Cardiac septum (tissue), 1 donor: ENCODE measurements at places on chromosomes 2 and 18. TPM values are rescaled to one million over a fixed set of nuclear protein-coding genes. Genes with fewer than 3 reads are reported as not detected.
A peak's percentile ranks its signal among the peaks of the same experiment; 100 is the strongest.

Gene AMER3
- total RNA-seq, result not detected

DNA sequence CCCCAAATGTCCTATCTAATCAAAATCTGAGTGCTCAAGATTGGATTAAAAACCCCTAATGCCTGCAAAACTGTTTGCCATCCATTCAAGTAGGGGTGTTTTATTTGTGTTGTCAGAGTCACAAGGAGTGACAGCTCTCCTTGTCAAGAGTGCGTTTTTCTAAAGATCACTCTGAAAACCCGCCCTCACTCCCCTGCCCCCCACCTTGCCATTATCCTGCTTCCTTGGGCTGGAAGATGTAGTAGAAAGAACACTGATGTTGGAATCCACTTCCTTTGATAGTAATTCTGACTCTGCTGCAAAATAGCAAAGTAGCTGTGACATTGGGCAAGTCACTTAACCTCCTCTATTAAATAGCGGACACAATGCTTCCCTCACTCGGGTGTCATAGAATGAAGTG lies 155.6 kb downstream of the TSN start:
- no peak for DNase-seq

- no peak for DNase-seq
Measured at GRCh38 chr18:51621113-51621863, 423.8 kb upstream of the MEX3C start.

GRCh38 chr2:24768601-24769000 lies 24.6 kb downstream of the PTRHD1 start:
- DNase-seq, result no peak

GRCh38 chr18:3827236-3827845 lies 377.4 kb downstream of the TGIF1 start:
- no peak for DNase-seq

DNA sequence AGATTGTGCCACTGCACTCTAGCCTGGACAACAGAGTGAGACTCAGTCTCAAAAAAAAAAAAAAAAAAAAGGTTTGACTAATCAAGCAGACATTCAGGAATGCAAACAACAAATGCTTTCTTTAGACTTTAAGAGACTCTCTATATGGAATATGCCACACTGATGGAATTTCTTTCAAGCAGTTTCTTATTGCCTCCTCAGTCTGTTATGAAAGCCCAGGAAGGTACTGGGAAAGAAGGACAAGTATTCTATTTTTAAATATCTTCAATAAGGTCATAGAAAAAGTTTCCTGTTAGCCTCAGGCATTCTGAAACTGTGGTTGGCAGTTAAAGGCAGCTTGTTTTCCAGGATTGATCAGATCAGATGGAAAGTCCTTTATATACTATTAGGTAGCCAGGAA lies 241.6 kb downstream of the PIK3C3 start:
- DNase-seq, result no peak

DNA sequence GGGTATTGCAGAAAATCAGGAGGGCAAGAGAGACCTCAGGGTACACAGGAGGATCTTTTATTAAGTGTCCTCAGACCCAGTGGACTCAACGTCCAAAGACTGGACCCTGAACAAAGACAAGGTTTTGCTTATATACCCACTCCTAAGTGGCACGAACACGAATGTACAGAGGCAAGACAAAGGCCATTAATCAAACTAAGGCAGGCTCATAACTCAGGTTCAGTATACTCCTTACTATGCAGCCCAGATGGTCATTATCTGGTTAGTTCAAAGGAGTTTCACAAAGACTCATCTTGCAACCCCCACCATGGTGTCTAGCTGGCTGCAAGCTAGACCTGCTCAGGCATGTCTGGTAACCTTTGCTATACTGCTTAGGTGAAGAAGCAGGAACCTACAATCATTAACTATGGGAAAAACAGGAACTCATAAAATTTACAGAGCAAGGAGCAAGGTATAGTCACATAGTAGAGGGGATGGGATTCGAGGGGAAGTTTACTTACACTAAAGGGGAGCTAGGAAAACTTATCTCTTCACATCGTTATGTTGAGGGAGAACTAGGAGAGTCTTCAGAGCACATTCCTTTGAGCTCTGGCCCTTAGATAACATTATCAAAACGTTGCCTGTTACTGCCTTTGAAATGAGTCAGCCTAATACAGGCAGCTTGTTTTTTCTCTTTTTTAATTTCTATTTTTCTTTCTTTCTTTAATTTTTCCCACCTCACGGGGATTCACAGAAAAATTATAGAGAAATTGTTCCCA lies 33.9 kb downstream of the SLC4A3 start:
- peak; percentile 12 for DNase-seq

- no peak for DNase-seq
Measured at GRCh38 chr2:102839668-102840388, 78.0 kb downstream of the TMEM182 start.

- DNase-seq, result no peak
Measured at GRCh38 chr2:221478485-221478863, 93.6 kb downstream of the EPHA4 start.

Gene GPAT2
- 6.6 TPM for total RNA-seq

DNA sequence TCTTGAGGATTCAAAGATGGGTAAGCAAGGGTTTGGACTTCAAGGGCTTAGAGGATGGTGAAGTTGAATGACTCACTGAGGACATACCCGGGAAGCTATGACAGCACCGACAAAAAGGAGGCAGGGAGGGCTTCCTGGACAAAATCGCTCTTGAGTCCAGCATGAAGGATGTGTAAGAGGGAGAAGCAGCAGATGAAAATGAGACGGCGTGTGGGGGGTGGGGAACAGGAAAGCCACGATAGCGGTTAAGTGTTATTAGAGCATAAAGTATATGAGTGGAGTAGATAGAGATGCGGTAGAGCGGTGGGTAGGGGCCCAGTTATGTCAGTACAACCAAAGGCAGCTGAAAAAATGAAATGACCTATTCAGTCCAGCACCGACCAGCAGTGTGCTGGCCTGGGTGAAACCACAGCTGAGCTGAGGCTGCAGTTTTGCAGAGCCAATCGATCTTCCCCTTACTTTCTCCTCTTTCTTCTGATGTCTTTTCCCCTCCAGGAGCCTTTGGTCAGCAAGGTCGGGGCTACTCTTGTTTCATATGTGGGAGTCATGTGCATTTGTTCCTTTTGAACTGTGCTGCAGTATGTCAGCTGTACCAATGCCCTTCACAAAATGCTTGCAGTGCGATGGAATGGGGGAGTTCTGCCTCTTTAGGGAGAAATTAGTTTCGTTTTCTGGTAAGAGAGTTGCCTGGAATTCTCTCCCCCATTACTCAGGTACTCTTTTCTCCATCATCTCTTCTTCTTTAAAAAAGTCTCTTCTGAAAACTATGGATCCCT lies 2.0 kb upstream of the THUMPD2 start:
- no peak for DNase-seq

DNA sequence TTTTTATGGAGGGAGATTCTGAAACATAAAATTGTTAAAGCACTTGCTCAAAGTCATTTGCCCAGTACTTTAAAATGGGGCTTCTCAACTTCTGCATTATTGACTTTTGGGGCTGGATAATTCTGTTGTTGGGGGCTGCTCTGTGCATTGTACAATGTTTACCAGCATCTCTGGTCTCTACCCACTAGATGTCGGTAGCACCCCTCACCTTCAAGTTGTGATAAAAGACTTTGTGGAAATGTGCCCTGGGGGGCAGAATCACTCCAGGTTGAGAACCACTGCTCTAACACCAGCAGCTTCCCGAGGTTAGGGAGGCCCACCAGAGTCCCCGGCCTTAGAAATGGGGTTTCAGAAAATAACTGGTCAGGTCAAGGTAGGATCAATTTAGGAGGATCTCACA lies 26.8 kb upstream of the CUL3 start:
- no peak for DNase-seq

Gene TMEM198
- total RNA-seq, result 1.8 TPM

GRCh38 chr2:168174756-168175155 lies 72.6 kb downstream of the STK39 start:
- no peak for DNase-seq

Gene GPR45
- not detected for total RNA-seq

DNA sequence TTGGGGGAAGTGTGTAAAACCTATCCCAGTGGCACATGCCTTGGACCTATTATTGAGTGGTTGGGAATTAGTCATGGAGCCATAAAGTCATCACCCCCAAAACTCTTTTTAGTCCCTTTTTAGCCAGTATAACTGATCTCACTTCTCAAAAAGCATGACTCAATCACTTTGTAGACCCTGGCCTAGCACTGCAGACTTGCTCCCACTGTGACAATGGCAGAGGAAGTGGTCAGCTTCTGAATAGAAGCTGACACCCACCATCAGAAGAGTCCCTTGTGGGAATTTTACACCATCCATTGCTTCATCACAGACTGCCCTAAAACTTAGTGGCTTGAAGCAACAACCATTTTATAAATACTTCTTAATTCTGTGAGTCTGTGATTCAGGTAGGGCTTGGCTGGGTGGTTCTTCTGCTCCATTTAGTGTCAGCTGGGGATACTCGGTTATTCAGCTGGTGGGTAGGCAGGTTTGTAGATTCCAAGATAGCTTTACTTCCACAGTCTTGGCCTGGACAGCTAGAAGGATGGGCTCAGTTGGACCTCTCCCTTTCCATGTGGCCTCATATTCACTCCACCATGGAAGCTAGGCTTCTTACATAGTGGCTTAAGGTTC lies 10.8 kb upstream of the ITGA6 start:
- DNase-seq, result no peak

Gene POLR1A
- total RNA-seq, result 24.3 TPM

Gene BUB1
- 0.83 TPM for total RNA-seq

DNA sequence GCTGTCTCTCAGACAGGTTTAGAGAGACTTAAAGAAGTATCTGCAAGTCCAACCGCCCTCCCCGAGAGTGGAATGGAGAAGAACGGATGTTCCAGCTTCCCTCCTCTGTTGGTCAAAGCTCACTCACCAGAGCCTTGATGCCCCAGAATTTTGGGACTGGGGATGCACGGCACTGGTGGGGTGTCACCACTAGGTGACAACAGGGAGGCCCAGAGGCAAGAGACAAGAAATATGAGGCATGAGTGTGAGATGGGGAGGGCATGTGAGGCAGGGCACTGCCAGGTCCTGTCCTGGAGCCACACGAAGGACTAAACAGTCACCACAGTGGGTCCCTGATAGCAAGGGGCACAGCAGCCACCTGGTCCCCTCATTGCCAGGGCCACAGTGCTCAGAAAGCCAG lies 35.1 kb upstream of the SH3BP4 start:
- DNase-seq, result peak; percentile 44

DNA sequence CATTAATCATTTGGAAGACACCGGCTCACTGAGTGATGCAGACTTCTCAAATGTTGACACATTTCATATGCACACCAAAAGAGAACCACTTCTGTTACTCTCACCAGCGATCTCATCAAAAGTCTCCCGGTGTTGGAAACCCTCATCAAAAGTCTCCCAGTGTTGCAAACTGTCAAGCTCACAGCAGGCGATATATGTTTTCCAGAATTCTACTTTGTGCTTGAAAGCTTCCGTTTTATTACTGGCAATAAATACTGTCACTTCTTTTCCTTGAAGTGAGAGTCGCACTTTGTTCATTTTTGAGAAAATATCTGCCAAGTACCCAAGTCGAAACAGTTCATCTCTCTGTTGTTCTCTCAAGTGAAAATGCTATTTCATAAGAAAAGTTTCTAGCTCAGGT lies 20.5 kb downstream of the MLPH start:
- DNase-seq, result no peak

DNA sequence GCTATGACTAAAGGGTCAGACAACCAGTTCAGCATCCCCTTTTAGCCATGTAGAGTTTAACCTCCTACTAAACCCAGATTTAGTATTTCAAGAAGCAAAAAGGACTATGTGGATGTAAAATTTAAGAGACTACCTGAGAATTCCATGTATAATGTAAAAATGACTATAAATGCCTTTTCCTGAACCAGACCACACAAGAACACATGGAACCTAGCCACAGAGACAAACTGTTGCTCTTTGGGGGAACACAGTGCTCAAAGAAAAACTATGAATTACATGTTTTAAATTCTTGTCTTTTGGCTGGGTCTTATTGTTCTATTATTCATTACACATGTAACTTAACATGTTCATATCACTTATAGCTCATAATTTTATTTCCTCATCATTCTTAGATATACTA lies 192.8 kb downstream of the DNER start:
- DNase-seq, result no peak

DNA sequence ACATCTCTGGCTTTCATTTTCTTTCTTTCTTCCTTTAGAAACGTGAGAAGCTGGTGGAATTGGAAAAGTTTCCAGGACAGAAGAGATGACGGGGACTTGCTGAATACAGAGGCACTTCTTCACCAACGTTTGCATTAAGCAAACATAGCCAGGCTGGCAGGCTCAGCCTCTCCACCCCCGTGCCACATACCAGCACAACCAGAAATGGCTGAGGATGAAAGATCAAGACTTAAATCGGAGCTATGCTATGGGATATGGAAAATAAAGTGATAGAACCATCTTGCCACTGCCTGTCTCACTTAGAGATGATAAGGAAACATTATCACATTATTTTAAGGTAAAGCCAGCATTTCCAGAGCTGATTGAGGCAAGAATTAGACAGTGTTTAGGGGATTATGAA lies 483.3 kb downstream of the BCL11A start:
- DNase-seq, result no peak

DNA sequence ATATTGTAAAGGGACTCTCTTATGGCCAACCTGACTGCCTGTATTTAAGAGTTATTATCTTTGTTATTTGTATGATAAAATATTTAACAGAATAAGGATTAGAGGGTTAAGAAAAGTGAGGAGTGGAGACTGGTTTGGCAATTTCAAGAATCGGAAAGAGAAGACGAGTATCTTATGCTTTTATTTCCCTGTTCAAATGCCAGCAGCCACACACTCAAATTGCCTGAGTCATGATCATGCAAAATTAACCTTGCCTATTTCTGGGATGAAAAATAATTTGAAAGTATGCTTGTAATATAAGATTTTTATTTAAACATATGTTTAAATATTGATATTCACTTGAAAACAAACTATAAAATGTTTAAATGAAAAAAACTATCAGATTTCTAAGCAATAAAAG lies 188.6 kb downstream of the CD226 start:
- no peak for DNase-seq

- no peak for DNase-seq
Measured at GRCh38 chr2:12603781-12604295, 112.9 kb upstream of the TRIB2 start.

- DNase-seq, result no peak
Measured at GRCh38 chr2:141911485-141912066, 219.2 kb downstream of the LRP1B start.

GRCh38 chr2:42086500-42086953 lies 38.7 kb downstream of the PKDCC start:
- no peak for DNase-seq

GRCh38 chr2:217800433-217801114 lies 202.2 kb downstream of the TNS1 start:
- DNase-seq, result no peak

DNA sequence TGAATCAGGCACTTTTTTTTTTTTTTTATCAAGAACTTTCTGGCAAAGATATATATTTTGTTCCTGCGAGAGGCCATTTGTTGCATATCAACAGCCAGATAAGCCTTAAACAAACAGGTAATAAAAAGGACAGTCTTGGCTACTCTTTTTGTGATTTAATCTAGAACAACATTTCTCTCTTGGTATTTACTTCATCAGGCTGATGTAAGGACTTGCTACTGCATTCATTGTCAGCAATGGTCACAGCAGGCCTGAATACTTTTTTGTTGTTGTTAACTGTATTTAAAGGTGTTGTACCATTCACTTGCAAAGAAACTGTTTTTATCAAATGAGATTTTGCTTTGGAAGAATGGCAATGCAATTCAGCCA lies 683.8 kb downstream of the IRS1 start:
- no peak for DNase-seq
